ENCODE measurements at places on chromosomes 1 and 21.

- no peak for DNase-seq
Observed at GRCh38 chr21:22083899-22084298, 1085.7 kb downstream of the NCAM2 start.

DNA sequence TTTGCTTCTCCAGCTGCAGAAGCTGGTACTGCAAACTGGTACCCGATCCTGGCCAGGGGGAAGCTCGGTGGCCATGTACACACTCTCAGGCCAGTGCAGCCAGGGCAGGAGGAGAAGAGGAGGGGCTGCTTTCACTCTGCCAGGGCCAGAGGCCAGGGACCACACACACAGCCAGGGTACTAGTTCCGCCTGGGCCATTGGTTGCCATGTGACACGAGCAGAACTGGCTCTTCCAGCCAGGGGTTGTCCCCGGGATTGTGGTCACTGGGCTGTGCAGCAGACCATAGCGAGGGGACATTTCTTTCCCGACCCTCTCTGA, 3.7 kb upstream of the SHISAL2A start:
- no peak for DNase-seq

DNA sequence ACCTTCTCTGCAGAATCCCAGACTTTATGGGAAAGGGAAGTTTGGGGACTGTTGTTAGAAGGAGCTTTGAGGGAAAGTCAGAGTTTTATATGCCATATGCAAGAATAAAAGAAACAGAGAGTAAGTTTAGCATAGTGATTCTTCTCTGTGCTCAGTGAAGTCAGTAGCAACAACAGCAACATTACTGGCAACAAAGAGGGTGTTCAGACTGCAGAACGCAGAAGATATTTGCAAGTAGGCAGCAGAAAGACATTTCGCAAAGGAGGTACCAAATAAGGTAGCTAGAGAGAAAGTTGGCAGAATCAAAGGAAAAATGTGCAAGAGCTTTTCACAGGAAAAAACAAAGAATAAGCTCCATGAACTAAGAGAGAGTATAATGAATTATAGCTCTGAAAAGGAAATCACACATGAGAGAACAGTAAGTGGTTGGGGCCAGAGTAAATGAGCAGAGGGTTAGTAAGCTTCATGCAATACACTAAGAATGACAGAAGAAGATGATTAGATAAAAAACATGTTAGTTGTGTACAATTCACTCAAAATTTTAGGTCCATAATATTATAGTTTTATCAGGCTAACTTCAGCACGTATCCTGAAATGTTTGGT, 98.1 kb downstream of the NEGR1 start:
- DNase-seq: no peak

DNA sequence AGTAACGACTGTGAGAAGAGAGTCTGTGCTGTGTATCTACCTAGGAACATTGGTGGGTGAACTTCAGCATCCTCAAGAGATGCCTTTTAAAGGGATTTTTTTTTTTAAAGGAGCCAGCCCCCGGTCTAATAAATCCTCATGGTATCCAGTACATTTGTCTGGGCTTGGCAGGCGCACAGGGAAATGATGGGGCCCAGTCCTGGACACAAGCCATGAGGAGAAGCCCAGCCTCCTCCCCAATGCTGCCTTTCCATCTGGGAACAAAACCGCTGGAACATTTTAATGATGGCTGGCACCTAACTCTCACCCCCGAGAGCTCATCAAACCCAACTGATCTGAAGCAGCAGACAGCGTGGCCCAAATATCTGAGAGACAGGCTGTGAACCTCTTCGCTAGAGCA, 64.2 kb downstream of the ACOT7 start:
- DNase-seq: no peak

GRCh38 chr1:11417162-11417561, 61.8 kb upstream of the DISP3 start:
- no peak for DNase-seq

GRCh38 chr1:62438163-62438562, 1.3 kb downstream of the USP1 start:
- no peak for DNase-seq

DNA sequence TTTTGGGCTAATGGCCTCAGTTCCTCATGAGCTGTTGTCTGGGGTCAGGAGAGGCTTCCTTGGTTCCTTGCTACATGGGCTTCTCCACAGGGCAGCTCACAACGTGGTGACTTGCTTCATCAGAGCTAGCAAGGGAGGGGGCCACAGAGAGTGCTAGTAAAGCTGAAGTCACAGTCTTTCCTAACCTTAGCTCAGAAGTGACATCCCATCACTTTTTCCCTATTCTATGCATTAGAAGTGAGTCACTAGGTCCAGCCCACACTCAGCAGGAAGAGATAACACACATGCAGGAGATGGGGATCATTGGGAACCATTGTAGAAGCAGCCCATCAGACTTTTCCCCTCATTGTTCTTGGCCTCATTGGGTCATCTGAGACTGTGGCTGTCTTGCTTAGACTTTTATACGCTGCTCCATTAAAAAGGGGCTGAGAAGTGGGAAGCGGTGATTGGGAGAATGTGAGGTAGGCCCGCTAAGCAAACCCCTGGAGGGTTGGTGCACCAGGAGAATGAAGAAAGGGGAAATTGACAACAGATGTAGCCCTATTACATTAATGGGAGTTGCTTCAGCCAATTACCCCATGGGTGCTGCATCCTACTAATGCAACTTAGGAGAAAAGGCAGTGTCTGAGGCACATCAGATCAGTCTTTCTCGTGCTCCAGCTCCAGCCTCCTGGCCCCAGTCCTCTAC, 22.1 kb upstream of the IGSF21 start:
- no peak for DNase-seq

DNA sequence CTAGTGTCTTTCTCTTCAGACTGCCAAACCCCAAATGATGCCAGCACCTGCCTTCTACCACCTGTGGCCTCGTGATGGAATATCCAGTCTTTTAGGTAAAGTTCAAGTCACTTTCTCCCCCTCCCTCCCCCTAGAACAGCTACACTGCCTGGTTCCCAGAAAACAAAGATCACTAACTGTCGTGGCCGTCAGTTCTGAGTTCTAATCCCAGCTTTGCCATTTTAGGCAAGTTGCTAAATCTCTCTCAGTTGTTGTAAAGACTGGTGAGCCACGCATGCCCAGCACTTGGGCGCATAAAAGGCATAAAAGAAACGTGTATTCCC, 648 bp upstream of the TRAPPC3 start:
- DNase-seq: no peak

GRCh38 chr1:6461538-6462411, 4.2 kb downstream of the TNFRSF25 start:
- no peak for DNase-seq

GRCh38 chr1:100352267-100353070, at the start of gene CDC14A:
CDC14A (plus strand) TSS chr1:100352506; CDS start chr1:100352955, 449 bp downstream.
- peak; percentile 83 for DNase-seq

DNA sequence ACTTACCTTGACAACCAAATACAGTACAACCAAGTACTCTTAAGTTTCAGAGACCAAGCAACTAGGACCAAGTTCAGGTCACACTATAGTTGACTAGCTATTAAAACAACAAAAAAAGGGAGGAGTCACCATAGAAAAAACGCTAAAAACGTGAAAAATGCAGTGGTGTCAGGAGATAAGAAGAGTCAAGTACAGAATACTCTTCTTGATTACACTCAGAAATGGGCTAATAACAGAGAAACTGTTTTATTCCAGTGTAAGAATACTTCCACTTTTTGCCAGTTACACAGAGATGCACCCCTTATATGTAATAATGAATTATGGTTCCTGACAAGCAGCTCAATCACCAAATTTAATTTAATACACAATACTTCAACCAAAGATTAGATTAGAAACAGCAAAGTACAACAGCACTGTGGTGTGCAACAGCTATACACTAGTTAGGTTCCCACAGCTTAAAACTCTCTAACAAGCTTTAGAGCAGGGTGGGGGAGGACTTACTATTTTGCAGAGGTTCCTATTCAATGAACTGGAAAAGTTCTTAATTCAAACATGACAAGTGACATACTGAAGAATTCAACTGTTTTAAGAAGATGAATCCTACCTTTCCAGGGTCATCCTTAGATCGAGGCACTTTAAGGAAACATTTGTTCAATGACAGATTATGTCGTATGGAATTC, 70.4 kb downstream of the FOXJ3 start:
- DNase-seq: no peak

GRCh38 chr1:13628218-13628617, 44.6 kb downstream of the PDPN start:
- DNase-seq: no peak

- no peak for DNase-seq
Observed at GRCh38 chr21:29987762-29988161, 48.0 kb upstream of the GRIK1 start.

GRCh38 chr1:82260051-82260450, 459.3 kb downstream of the ADGRL2 start:
- DNase-seq: no peak

- no peak for DNase-seq
Observed at GRCh38 chr1:40300651-40301050, 16.4 kb downstream of the COL9A2 start.

DNA sequence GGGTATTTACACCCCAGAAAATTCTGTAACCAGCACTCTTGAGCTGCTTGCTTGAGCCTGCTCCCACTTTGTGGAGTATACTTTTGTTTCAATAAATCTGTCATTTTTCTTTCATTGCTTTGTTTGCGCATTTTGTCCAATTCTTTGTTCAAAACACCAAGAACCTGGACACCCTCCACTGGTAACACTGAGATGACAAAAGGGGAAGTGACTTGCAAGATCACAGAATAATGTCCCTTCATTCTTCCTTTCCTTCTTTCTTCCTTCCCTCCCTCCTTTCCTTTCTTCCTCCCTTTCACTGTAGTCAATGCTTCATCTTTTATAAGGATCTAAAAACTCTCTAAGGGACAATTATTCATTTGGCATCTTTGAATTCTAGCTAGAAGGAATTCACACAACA, 134.5 kb upstream of the MAP1LC3C start:
- DNase-seq: no peak

DNA sequence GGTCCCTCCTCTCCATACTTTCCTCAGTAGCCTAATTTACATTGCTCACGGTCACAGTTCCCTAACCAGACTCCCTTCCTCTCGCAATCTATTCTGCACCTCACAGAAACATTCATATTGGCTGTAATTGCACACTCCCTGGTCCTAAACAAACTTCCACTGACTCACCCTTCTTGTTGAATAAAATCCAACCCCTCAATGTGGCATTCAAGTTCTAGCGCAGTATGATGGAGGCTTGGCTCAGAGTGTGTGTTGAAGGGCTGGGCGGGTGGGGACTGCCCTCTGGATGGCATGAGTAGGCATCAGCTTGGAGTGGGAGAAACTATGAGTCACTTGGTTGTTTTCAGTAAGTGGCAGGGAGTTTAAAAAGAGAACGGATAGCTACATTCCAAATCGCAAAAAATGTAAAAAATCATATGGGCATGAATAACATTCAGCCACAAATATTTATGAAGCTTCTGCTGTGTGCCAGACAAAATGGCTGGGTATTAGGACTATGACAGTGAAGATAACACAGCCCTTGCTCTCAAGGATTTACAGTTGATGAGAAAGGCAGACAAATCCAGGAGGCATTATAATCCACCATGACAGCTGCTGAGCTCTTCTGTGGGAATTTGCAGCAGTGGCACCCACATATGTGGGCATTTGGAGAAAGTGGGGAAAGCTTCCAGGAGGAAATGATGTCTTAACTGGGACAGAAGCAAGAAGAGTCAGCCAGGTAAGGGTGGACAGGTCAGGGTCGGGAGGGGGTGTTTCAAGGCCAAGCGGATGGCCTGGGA, 42.2 kb upstream of the LYST start:
- DNase-seq: no peak

- DNase-seq: no peak
Observed at GRCh38 chr1:214715126-214715525, 112.1 kb downstream of the CENPF start.

GRCh38 chr1:184492536-184492935, 105.7 kb downstream of the C1orf21 start:
- DNase-seq: no peak

DNA sequence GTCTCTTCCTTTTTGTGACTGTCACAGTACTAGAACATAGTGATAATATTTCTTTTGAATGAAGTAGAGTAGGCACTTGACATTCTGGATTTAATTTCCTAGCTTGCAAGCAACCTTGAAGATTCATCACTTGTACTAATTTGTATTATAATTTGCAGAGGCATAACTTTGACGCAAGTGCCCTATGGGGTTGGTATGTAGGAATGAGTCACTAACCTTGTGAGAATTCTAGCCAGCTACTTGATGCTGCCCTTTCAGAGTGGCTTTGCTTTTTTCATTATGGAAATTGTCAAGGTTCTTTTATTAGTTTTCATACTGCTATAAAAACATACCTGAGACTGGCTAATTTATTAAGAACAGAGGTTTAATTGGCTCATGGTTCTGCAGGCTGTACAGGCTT, 13.7 kb upstream of the DPH5 start:
- no peak for DNase-seq

- no peak for DNase-seq
Observed at GRCh38 chr1:207336559-207337467, 15.3 kb downstream of the CD55 start.
